Stimulated activated CD4-positive, alpha-beta T cell treated with anti-CD3 and anti-CD28 coated beads, Interleukin-12 subunit alpha, Interleukin-12 subunit beta, amount 100 ng/mL, for 4 hours (primary cell): ENCODE measurements at places on chromosomes 5 and 9.

DNA sequence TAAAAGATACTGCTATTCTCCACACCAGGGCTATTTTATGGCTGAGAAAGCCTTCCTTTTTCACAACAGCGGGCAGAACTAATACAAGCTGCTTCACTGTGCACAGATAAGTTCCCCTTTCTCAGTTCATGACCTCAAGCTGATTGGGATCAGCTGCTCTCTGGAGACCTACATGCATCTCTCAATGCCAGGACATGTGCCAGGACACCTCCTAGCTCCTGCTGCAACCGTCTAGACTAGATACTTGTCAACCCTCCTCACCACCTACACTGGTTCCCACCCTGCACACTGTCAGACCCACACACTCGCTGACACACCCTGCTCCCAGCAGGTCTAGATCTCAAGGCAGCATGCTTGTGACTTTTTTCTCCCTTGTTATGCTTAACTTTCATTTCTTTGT is 39.8 kb downstream of the STARD4 start:
- no peak for DNase-seq

DNA sequence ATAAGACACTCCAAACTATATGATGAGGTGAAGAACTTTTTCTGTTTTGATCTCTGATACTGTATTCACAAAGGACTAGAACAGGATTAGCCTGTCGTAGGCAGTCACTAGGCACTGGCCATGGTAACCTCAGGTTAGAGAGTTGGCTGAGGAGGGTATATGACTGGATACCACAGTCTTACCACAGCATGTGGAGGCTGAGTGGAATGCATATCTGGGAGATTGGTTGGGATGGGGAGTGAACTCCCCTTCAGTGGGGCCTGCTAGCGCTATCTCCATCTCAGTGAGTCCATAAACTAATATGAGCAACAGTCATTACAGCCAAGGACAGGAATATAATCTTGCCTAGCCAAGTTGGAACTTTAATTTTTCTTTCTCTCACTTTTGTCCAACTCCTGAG is 339.1 kb downstream of the SPATA31D1 start:
- no peak for DNase-seq

GRCh38 chr5:139392678-139393496 is 2.0 kb downstream of the PROB1 start:
- peak; percentile 72 for DNase-seq

- no peak for DNase-seq
These were observed 617.2 kb downstream of the PDE4D start for GRCh38 chr5:59276325-59276675.

GRCh38 chr5:59236986-59237385 is 654.1 kb downstream of the RAB3C start:
- no peak for DNase-seq

DNA sequence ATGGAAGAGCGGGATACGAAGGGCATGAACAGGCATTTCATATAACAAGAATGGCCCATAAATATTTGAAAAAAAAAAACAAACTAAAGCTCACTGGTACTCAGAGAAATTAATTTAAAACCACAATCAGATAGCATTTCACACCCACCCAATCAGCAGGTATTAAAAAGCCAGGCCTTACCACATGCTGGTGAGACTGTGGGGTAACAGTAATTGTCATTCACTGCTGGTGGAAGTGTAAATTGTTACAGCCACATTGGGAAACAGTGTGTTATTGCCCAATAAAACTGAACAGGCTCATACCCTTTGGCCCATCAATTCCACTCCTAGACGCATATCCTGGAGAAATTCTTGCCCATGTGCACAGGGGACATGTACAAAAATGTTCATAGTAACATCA is 66.0 kb downstream of the PLAC8L1 start:
- no peak for DNase-seq

GRCh38 chr9:112501287-112501686 is 14.7 kb downstream of the KIAA1958 start:
- no peak for DNase-seq

DNA sequence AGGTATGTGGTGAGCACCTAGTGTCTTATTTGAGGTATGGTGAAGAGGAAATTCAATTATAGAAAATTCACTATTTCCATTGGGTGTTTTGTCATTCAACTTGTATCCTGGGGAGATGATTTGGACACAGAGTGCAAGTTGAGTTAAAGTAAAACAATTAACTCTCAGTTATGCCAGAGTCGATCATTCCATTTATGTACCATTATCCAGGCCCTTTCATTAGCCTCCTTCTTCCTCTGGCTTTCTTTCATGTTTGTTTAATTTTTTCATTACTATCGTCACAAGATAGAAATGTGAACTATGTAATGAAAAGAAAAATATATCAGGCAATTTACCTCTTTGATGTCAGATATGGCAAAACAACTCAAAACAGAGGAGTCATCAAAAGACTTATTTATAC is 1347.2 kb upstream of the NUDT12 start:
- no peak for DNase-seq

- no peak for DNase-seq
These were observed 58.5 kb downstream of the DCP2 start for GRCh38 chr5:113035096-113035495.

GRCh38 chr5:134006115-134006514 is 1.3 kb upstream of the VDAC1 start:
- no peak for DNase-seq

GRCh38 chr9:72351538-72352453 is 13.2 kb downstream of the ZFAND5 start:
- no peak for DNase-seq

GRCh38 chr9:20184541-20184940 is 395.7 kb upstream of the SLC24A2 start:
- no peak for DNase-seq

- DNase-seq = no peak
These were observed 71.2 kb downstream of the ZSWIM6 start for GRCh38 chr5:61402970-61403900.

- no peak for DNase-seq
These were observed 93.1 kb downstream of the C9orf152 start for GRCh38 chr9:110114859-110115201.

DNA sequence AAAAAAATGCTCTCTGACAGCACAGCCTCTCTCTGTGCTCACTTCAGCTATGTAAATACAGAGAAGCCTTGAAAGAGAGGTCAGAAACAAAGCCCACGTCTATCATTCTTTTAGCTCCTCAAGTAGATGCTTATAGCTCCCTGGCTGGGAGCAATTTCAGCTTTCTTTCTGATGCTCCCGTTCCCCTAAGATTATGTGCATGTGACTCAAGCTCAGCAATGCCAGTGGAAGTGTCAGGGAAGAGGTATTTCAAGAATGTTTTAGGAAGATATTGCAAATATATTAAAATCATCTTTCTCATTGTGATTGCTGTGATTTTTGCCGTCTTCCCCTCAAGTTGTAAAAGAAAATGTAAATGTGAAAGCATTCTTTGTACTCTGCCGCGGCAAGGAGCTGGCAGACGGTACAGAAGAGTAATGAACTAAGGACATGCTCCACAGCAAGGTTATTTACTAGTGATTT is 1353.7 kb upstream of the ACO1 start:
- no peak for DNase-seq

DNA sequence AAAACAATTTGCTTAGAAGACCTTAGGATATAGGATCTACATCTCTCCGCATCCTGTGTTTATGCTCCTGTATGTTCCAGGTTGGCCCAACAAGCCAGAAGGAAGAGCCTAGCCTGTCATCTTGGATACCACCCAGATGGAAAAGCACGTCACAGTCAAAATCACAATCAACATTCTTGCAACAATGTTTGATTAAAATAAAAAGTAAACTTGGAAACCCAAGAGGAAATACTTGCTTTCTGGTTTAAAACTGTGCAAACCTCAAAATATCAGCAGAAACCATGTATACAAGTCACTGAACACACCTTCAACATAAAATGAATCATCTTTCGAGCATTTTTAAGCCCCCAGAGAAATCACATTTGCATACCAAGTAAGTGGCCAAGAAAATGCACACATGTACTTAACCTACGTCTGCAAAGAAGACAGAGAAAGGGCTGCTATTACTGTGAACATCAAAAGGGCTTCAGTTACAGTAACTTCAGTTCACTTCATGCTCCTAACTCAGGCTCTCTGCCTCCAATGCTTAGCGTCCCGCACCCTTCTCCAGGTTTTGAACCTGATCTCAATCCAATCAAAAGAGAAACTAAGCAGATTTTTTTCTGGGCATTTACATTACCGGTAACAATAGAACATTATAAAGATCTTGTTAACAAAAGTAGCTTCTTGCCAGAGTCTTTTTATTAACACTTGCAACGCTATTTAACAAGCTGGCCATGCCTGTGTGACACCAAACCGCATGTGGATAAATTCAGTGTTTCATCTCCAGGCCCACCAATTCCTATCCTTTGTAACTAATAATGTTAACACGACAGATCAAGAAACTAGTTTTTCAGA is 1.3 kb downstream of the ENC1 start:
- DNase-seq = no peak

GRCh38 chr5:96997265-96997859 is 61.5 kb downstream of the LNPEP start:
- no peak for DNase-seq

DNA sequence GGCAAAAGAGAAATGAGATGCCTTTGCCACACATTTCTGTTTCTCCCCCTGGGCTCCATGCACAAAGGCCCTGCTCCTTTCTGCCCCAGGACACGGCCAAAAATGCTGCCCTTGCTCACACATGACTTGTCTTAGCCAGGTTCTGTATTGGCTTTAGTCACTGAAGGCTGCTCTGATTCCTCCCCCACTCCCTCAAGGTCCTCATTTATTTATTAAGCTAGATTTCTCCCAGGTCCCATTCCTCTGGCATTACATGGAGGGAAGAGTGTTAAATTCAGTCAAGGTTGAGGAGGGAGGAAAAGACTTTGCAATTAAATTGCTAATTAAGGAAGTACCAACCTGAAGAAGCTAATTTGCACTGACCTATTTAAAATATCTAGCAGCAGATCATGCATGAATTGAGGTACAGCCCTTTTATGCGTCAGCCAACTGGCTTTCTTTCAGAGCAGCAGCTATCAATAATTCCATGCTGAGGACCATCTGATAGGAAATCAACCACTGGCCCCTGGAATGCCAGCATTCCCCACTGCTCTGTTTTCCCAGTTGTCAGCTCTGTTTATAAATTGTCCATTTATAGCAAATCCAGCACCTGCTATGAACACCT is 81.2 kb upstream of the MAP3K1 start:
- no peak for DNase-seq

DNA sequence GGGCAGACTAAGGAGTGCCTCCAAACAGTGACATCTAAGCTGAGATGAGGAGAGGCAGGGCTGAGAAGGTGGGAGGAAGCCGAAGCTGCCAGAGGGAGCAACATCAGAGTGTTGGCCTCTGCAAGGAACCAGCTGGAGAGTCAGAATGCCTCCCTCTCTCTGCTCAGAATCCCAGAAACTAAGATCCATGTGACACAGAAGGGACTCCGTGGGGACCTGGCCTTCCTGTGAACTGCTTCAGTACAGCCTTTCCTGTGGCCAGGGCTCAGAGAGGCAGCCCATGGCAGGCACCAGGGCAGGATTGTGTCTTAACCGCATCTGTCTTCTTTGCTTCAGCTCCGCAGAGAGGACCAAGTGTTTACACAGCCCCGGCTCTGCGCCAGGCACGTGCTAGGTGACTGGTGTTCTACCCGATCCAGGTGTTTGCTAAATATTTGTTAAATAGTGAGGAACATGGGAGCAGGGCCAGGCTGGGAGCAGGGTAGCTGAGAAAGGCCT is 33.5 kb downstream of the KCNMB1 start:
- DNase-seq = no peak

GRCh38 chr5:72138943-72139521 is 31.8 kb downstream of the MAP1B start:
- DNase-seq = no peak

DNA sequence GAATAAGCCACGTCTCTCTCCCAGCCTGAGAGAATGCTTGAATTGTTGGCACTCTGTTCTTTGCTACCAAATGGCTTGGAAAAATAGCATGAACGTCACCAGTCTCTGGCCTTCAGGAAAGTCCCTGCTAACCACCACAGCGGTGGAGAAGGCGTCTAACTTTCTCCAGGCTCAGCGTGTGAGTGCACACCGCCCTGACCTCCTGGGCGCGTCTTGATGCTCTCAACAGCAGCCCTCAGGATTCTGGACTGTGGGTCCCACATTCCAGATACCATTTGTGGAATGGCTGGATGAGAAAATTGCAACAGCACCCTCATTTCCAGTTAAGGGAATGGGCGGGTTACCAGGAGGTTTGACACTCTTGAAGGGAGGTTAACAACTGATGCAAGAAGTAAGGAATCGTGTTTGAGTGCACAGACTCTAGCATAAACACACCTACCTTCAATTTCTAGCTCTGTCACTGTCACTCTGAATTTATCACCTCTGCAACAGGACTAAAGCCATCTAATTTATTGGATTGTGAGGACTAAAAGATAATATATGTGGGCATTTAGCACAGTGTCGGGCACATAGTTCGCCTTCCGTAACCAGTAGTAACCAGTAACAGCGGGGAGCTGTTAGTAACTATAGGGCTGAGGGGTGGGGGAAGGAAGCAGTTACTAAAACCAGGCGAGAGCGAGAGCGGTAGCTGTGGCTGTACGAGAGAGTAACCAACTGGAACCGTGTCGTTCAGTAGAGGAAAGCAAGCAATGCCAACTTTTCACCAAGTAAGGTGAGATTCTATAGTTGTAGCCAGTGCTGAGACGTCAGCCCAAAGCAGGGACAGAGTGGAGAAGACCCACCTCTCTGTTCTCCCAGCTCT is 807 bp upstream of the PLGRKT start:
- peak; percentile 37 for DNase-seq

DNA sequence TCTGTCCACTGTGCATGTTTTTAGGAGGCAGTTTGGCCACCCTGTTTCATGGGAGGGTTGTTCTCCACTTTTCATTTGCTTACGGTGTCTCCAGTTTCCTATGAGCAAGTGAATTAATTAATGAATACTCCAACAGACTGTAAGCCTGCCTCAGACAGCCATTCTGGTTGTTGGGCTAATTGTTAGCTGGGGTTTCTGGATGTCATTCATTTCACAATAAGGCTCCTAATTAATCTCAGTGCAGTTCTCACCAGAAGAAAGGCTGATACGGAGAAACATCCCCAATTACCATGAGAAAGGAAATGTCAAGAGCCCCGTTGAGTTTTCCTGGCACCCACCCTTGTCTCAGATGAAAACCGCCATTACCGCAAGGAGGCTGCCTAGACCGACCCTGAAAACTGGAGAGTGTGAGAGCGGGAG is 75.8 kb downstream of the MAP1B start:
- DNase-seq = no peak

DNA sequence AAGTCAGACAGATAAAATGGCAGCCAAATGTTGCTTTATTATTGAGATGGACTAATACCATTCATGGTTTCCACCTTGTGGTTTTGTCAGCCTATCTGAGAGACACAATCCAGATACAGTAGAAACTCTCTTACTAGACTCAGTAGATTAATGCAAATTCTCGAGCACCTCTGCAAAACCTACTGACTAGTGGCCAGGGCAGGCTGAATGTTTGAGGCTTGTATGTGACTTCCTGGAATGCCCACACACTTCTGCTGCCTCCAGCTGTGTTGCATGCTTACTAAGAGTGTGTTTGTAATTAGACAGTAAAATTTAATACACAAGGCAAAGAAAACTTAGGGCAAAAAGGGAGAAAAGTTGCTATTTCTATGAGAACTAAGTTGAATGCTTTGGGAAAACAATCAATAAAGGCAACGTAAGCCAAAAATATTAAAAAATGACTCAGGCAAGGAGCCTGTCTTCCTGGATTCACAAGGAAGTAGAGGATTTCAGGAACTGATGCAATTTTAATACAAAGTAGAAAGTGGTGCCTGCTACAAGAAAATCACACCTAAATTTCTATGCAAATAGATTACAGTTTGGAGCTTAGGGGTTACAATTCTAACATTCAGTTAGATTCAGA is 30.2 kb upstream of the CCNG1 start:
- DNase-seq = no peak

- DNase-seq = no peak
These were observed 103.6 kb downstream of the FNBP1 start for GRCh38 chr9:129939431-129939830.

- DNase-seq = no peak
These were observed 14.4 kb downstream of the ACER2 start for GRCh38 chr9:19423163-19423562.
